Subcutaneous adipose tissue (tissue), 4 donors: ENCODE measurements at places on chromosomes 2 and 18. TPM values are rescaled to one million over a fixed set of nuclear protein-coding genes. Genes with fewer than 3 reads are reported as not detected.

The ZFAND2B gene
- total RNA-seq, result 48.9 TPM

The TXNDC9 gene
- 73.2 TPM for total RNA-seq

The ALPG gene
- not detected for total RNA-seq

The HOXD11 gene
- not detected for total RNA-seq

The UBXN2A gene
- 13.9 TPM for total RNA-seq

The IGFBP2 gene
- 50.5 TPM for total RNA-seq

The CPO gene
- total RNA-seq, result 2.4 TPM

The SKOR2 gene
- total RNA-seq, result not detected

The PLGLB2 gene
- 3.6 TPM for total RNA-seq

The LMAN2L gene
- 14.6 TPM for total RNA-seq

The COBLL1 gene
- 74.6 TPM for total RNA-seq

The VSNL1 gene
- total RNA-seq, result not detected

The ANKRD30B gene
- not detected for total RNA-seq

The SCN3A gene
- 0.82 TPM for total RNA-seq

The TMEM163 gene
- total RNA-seq, result 3.2 TPM

The SERPINB10 gene
- total RNA-seq, result not detected

The LHCGR gene
- total RNA-seq, result 0.75 TPM

The IKZF2 gene
- 15.9 TPM for total RNA-seq

The LOXL3 gene
- 5.2 TPM for total RNA-seq

The MAL gene
- total RNA-seq, result not detected

The DTYMK gene
- 16.5 TPM for total RNA-seq

The SLC11A1 gene
- total RNA-seq, result 50.5 TPM

The TSPYL6 gene
- not detected for total RNA-seq

The ZC3H15 gene
- 66.3 TPM for total RNA-seq

The ORMDL1 gene
- 193 TPM for total RNA-seq

The RIT2 gene
- not detected for total RNA-seq

The SLC16A14 gene
- total RNA-seq, result 2.2 TPM

The CCDC68 gene
- 22.8 TPM for total RNA-seq

The REG3G gene
- not detected for total RNA-seq

The G6PC2 gene
- not detected for total RNA-seq

The NEU2 gene
- not detected for total RNA-seq

The SLC19A3 gene
- total RNA-seq, result 521 TPM

The IMPACT gene
- total RNA-seq, result 23.1 TPM

The TWIST2 gene
- 282 TPM for total RNA-seq

The STPG4 gene
- not detected for total RNA-seq

The CKAP2L gene
- not detected for total RNA-seq

The RAD51AP2 gene
- total RNA-seq, result not detected

The TRIB2 gene
- total RNA-seq, result 94.9 TPM

The CNGA3 gene
- total RNA-seq, result not detected

The SLC4A5 gene
- total RNA-seq, result 5.1 TPM

The PLB1 gene
- total RNA-seq, result 6.2 TPM

The RAB10 gene
- total RNA-seq, result 73.5 TPM

The PUM2 gene
- total RNA-seq, result 87.1 TPM

The CFAP53 gene
- not detected for total RNA-seq

The FBLN7 gene
- 1.3 TPM for total RNA-seq

The BCS1L gene
- total RNA-seq, result 38.8 TPM

The IL1B gene
- not detected for total RNA-seq

The ZNF521 gene
- 44.3 TPM for total RNA-seq

The SCG2 gene
- 0.17 TPM for total RNA-seq

The PLEKHB2 gene
- 116 TPM for total RNA-seq

The ESPNL gene
- 0.68 TPM for total RNA-seq

The MDH1B gene
- total RNA-seq, result 0.65 TPM

The LRRFIP1 gene
- 112 TPM for total RNA-seq

The GALNT13 gene
- 2.1 TPM for total RNA-seq

The HNMT gene
- 279 TPM for total RNA-seq

The ACMSD gene
- total RNA-seq, result not detected

The WDPCP gene
- total RNA-seq, result 25.1 TPM

The TTC27 gene
- total RNA-seq, result 18.6 TPM

The DAPL1 gene
- not detected for total RNA-seq

The DYTN gene
- total RNA-seq, result not detected
